ENCODE measurements at places on chromosomes 5 and 9. TPM values are rescaled to one million over a fixed set of nuclear protein-coding genes. Genes with fewer than 3 reads are reported as not detected.

The LHX3 gene
- not detected for total RNA-seq

GRCh38 chr5:117058740-117059139 lies 484.1 kb upstream of the SEMA6A start:
- no peak for DNase-seq

The PRSS3 gene
- total RNA-seq = 148 TPM

The SPINK4 gene
- total RNA-seq = 214 TPM

DNA sequence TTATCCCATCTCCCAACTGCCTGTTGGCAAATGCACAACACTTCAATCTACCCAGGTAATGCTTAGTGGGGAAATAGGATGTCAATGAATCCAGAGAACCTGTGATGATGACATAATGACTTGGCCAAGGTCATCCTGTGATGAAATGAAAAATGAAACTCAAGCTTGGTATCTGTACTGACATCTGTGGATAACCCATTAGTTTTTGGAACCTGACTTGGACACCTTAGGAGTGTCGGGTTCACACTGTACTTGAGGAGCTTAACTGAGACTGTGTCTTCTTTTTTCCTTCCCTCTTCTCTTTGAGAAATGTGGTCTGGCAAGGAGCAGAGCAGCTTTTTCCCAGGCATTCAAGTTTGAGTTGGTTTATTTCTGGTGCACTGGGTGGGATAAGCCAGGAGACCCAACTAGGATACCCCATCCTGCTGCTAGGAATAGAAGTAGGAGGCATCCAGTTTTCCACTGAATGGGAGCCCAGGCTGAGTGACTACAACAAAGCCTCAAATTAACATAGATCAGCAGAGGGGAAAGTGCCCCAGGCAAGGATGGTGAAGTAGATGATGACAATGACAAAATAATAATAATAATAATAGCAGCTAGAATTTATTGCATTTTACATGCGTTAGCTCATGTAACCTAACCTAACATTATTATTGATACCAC lies 72.1 kb downstream of the ADRB2 start:
- no peak for DNase-seq
